ENCODE measurements at places on chromosomes 16 and 17. TPM values are rescaled to one million over a fixed set of nuclear protein-coding genes. Genes with fewer than 3 reads are reported as not detected.

The CTF1 gene
- total RNA-seq: 0.29 TPM

The FZD2 gene
- total RNA-seq: not detected

- no peak overlapping the region for H3K27ac ChIP-seq
- H3K4me3 ChIP-seq: no peak overlapping the region
- no peaks in the 10 kb centered on the region for H3K36me3 ChIP-seq
- peaks cover 2% of the 10 kb centered on the region for H3K27me3 ChIP-seq
- peaks cover 5% of the 10 kb centered on the region for H3K4me1 ChIP-seq
These were observed 34.4 kb upstream of the USP7 start for GRCh38 chr16:8998108-8998507.

- H3K36me3 ChIP-seq: peaks cover 62% of the 10 kb centered on the region
- peak overlapping the region; percentile 92 for H3K27ac ChIP-seq
- H3K4me1 ChIP-seq: peaks cover 74% of the 10 kb centered on the region
These were observed 6.4 kb downstream of the NFE2L1 start for GRCh38 chr17:48054238-48055185.

DNA sequence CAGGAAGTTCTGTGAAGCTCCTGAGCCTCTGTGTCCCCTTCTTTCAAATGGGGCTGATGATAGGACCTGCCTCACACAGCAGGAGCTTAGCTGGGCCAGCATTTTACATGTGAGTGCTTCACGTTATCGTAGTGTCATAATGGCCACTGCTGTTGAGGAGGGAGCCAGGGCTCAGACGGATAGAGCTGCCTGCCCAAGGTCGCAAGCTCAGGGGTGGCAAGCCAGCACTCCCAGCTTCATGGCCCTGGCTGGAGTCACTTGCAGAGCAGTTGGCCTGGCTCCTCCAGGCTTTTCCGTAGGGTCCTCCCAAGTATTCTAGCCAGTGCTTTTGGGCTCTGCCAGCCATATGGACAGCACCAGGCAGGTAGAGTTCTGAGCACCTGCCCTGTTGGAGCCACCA is 115.1 kb downstream of the SOCS1 start:
- H3K27me3 ChIP-seq: no peaks in the 10 kb centered on the region
- H3K4me1 ChIP-seq: peaks cover 55% of the 10 kb centered on the region
- H3K27ac ChIP-seq: no peak overlapping the region
- H3K4me3 ChIP-seq: no peak overlapping the region

GRCh38 chr16:23670137-23670776 is 8.4 kb upstream of the PLK1 start:
- DNase-seq: peak; percentile 62
- H3K4me3 ChIP-seq: no peak overlapping the region
- H3K4me1 ChIP-seq: peaks cover 29% of the 10 kb centered on the region
- H3K36me3 ChIP-seq: peaks cover 75% of the 10 kb centered on the region
- H3K27me3 ChIP-seq: no peaks in the 10 kb centered on the region
- H3K27ac ChIP-seq: peak overlapping the region; percentile 38

- H3K4me1 ChIP-seq: peaks cover 19% of the 10 kb centered on the region
- H3K27ac ChIP-seq: peak overlapping the region; percentile 12
- DNase-seq: no peak
- peaks cover 9% of the 10 kb centered on the region for H3K36me3 ChIP-seq
These were observed 1.7 kb upstream of the CBX4 start for GRCh38 chr17:79840989-79841286.
